ELF-1 (cell line): ENCODE measurements at places on chromosomes 5 and 9.

GRCh38 chr9:90188656-90189055, 454.0 kb downstream of the DIRAS2 start:
- no peak for DNase-seq

DNA sequence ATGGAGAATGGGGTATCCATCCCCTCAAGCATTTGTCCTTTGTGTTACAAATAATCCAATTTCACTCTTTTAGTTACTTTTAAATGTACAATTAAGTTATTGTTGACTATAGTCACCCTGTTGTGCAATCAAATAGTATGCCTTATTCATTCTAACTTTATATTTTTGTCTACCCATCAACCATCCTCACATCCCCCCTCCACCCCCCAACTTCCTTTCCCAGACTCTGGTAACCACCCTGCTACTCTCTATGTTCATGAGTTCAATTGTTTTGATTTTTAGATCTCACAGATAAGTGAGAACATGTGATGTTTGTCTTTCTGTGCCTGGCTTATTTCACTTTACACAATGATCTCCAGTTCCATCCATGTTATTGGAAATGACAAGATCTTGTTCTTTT, 15.4 kb upstream of the RANBP17 start:
- DNase-seq: no peak

DNA sequence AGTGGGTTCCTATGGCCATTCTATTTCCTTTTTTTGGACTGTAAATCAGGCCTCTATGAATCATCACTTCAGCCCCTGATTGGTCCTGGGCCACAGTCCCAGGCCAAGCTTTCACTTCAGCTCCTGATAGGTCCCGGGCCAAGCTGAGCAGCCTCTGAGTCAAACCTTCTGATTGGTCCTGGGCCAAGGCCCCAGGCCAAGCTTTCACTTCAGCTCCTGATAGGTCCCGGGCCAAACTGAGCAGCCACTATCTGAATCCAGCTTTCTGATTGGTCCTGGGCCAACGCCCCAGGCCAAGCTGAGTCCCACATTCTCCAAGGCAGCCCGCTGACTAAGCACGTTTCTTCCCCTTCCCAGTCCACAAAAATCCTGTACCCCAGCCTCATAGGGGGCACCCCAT, 1972.9 kb upstream of the ACO1 start:
- no peak for DNase-seq

GRCh38 chr9:127968700-127969383, 11.9 kb downstream of the EEIG1 start:
- DNase-seq: no peak

- DNase-seq: no peak
Measured at GRCh38 chr5:162283609-162284008, 216.0 kb downstream of the GABRG2 start.
